ENCODE measurements at places on chromosomes 2 and 18.

DNA sequence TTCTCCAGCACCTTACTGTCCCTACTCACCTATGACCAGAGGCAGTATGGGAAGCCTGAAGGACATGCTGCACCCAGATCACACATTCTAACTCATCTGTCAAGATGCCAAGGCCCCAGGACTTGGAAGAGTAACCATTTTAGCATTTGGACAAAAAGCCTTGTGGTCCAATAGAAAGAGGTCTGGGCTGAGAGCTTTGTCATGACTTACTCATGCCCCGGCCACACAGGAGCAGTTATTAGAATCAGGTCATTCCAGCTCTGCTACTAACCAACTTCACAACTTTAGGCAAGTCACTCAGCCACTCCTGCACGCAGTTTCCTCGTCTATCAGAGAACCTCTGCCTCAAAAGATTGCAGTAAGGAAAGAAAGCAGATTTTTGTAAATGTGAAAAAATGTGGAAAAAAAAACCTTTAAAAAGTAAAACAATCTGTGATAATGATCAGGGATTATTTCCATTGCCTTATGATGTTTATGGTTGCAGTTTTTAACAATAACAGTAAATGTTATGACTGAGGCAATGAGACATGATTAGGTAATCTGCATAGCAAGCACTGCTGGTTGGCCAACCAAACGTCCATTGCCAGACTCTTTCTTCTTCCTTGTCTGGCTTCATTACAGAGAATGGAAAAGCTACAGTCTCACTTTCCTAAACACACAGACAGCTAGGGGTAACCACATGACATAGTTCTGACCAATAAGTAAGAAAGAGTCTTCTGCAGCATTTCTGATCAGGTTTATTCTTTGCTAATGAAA lies 255.4 kb upstream of the CHAC2 start:
- no peak for DNase-seq

DNA sequence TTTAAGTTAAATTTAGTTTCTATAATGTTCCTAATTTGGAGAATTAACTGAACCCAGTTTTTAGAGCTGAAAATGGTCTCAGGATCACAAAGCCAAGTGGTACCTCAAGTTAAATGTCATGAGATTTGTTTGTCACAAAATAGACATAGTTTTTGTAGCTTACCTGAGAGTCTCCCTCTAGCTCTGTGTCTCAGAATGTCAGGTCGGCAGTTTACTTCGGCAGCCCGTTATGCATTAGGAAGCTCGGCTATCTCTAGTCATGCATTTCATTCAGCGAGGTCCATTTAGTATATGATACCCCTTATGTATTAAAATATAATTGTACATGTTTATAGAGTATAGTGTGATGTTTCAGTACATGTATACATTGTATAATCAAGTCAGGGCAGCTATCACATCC lies 155.6 kb downstream of the EML6 start:
- no peak for DNase-seq

GRCh38 chr18:3054780-3055179 lies 41.8 kb upstream of the LPIN2 start:
- no peak for DNase-seq

GRCh38 chr2:60873381-60873780 lies 8.0 kb upstream of the REL start:
- no peak for DNase-seq

GRCh38 chr2:22281033-22281432 lies 1103.9 kb upstream of the KLHL29 start:
- DNase-seq: peak; percentile 67

- DNase-seq: no peak
Observed at GRCh38 chr2:235857598-235857997, 310.6 kb downstream of the GBX2 start.

GRCh38 chr18:48018851-48019250 lies 88.4 kb upstream of the SMAD2 start:
- DNase-seq: no peak

DNA sequence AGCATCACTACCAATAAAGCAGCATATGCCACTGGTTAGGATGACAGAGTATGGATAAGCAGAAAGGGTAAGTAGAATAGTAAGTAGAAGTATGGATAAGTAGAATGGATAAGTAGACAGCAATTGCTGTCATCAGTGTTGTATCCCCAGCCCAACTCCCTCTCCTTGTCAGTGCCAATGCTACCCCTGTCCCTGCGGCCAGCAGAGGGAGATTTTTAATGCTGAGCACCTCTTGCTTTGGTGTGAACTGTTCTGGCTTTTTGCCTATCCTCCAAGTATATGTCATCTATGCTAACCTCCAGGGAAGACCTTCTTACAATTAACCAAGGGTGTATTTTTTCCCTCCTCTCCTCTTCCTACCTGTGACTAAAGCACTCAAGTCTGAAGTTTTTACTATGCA lies 136.7 kb upstream of the SPHKAP start:
- DNase-seq: peak; percentile 28

GRCh38 chr2:192195548-192196418 lies 1.1 kb upstream of the TMEFF2 start:
- peak; percentile 88 for DNase-seq

- DNase-seq: no peak
Observed at GRCh38 chr2:135821190-135821589, 15.8 kb downstream of the LCT start.

DNA sequence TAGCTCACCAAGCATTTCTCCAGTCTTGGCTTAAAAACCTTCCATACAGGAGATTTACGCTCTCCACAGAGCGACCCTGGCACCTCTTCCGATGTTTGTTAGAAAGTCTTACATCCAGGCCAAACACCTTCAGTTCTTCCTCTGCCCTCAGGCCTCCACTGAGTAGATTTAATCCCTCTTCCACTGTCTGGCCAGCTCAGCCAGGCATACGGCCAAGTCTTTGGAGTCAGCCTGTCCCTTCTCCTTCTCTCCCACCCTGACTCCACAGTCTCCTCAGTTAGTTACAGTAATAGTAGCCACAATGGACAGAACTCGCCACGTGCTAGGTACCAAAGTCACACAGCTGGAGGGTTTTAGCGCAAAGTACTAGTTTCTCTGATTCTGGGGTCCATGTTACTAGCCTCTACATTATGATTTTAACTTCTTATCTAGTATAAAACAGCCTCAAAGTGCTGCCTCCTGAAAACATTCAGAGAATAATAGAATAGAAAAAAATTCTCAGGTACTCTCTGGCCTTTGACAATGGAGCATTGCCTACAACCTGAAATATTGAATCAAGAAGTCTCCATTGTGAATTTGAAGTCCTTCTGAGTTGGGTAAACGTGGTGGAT lies 39.5 kb downstream of the THNSL2 start:
- no peak for DNase-seq

- peak; percentile 28 for DNase-seq
Observed at GRCh38 chr2:216987252-216987821, 127.5 kb upstream of the TNP1 start.

DNA sequence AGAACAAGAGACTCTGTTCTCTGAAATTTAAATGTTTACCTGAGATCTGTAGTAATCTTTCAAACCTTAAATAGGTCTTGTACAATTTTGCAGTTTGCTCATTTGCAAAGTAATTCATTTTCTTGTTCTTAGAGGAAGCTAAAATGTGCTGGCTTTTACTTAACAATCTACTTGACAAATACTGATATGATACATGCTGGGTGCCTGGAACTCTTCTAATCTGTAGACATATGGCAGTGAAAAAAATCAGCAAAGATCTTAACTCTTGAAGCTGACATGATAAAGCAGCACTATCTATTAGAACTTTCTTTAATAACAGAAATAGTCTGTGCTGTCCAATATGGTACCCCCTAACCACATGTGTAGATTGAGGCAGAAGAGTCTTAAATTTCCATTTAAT lies 1352.8 kb upstream of the SLC39A10 start:
- DNase-seq: no peak

GRCh38 chr2:32484937-32485336 lies 128.1 kb downstream of the BIRC6 start:
- peak; percentile 53 for DNase-seq

GRCh38 chr2:234403074-234403473 lies 93.8 kb downstream of the ARL4C start:
- DNase-seq: no peak
